ENCODE measurements at places on chromosomes 6 and 20.

DNA sequence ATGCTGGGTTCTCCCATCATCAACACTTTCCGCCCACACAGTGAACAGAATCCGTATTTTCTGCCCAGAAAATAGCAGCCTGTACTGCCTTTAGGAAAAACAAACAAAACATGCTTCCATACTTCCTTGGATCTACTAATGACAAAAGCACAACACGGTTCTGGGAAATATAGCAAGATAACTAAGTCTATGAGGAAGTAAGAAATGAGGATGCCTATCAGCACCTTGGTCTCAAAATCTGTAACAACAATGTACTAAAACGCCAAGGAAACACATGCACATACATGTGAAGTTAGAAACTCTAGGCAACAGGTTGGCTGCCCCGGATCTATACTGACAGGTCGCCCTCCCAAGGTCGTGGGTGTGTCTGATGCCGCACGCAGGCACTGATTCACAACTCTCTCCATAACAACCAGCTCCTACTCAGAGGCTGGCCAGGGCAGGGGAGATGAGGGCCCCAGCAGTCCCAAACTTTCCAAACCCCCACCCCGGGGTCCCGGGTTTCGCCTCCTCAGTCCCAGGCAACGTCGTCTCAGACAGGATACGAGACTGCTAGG is 710 bp downstream of the BTBD9 start:
- peak; percentile 39 for DNase-seq

DNA sequence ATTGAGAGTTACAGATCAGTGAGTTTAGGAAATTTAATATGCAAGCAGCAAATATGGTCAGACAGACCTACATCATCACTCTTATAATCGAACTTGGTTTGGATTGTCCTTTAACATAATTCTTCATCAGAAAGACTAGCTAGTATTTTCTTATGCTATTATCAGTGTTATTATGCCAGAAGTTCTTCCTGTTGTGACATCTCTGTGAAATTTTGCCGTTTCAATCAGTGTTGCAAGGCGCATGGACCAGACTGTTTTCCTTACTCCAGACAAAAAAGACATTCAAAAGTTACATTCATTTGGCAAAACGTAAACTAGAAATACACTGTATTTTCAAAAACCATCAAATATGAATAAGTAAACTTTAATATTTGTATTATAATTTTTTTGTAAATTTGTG is 5.7 kb upstream of the TENT5A start:
- DNase-seq = no peak

DNA sequence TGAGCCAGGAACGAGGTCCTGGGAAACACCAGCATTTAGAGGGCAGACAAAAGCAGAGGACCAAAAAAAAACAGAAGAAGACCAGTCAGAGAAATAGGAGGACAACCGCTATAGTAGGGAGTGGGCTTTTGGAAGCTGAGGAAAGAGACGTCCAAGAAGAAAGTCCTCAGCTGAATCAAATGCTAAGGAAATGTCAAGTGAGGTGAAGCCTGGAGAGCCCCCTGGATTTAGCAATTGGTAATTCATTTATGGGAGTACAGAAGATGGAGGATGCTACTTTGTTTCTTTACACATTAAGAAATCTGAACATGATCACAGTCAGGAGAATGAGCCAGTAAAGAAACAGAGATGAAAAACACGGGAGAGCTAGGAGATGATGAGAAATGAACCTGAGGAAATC is 41.1 kb downstream of the LRP11 start:
- DNase-seq = no peak

GRCh38 chr6:9307786-9308185 is 872.4 kb upstream of the SLC35B3 start:
- DNase-seq = no peak

DNA sequence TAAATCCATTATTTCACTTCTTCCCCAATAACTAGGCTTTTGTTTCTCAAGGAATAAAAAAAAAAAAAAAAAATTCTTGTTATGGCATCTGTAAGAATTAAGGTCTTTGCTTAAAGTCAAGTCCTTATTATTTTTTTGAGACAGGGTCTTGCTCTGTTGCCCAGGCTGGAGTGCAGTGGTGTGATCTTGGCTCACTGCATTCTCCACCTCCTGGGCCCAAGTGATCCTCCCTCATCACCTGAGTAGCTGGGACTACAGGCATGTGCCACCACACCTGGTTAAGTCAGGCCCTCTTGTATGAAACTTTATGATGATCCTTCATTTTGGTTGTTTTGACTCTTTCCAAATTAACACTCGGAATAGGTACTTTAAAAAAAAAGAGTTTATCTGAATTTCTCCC is 17.3 kb downstream of the DSTN start:
- DNase-seq = no peak

- DNase-seq = no peak
These were observed 120.1 kb upstream of the ARMC2 start for GRCh38 chr6:108727966-108728730.

DNA sequence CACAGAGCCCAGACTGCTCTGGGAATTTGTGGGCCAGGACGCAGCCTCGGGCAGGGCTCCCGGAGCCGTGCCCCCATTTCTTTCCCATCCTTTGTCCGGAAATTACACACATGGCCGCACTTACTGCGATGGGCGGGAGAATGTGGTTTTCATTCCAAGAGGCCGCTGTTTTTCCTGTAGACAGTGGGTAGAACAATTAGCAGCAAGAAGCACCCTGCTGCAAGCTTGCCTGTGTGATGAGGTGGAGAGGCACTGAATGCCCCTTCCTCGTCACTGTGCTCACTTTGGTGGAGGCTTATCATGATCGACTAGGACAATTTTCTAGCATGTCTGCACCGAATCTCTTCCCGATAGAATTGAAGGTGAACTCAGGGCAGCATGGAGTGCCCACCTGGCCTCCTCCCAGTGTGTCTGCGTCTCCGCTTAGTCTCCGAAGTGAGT is 102.8 kb downstream of the DACT2 start:
- no peak for DNase-seq

GRCh38 chr6:44722736-44723135 is 335.2 kb downstream of the CDC5L start:
- DNase-seq = no peak

GRCh38 chr6:53279293-53279692 is 69.5 kb downstream of the ELOVL5 start:
- no peak for DNase-seq

- DNase-seq = no peak
These were observed 361.4 kb upstream of the JAG1 start for GRCh38 chr20:11035211-11035610.

DNA sequence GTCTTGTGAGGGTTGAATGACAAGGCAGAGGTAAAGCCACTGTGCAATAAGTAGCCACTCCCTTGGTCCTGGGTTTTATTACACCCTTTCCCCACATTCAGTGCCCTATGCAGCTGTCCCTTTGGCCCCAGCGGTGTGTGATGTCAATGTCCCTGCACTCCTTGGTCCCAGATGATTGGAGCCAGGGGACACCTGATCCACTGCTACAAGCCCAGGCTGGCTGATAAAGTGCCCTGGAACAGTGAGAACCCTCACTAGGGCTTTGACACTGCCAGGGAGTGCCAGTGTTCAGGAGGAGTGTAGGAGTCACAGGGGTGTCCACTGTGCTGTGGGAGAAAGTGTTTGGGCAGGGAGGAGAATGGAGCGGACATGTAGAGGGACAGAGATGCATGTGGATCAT is 30.4 kb downstream of the GABRR1 start:
- no peak for DNase-seq
